ENCODE measurements at places on chromosomes 3 and 15.

DNA sequence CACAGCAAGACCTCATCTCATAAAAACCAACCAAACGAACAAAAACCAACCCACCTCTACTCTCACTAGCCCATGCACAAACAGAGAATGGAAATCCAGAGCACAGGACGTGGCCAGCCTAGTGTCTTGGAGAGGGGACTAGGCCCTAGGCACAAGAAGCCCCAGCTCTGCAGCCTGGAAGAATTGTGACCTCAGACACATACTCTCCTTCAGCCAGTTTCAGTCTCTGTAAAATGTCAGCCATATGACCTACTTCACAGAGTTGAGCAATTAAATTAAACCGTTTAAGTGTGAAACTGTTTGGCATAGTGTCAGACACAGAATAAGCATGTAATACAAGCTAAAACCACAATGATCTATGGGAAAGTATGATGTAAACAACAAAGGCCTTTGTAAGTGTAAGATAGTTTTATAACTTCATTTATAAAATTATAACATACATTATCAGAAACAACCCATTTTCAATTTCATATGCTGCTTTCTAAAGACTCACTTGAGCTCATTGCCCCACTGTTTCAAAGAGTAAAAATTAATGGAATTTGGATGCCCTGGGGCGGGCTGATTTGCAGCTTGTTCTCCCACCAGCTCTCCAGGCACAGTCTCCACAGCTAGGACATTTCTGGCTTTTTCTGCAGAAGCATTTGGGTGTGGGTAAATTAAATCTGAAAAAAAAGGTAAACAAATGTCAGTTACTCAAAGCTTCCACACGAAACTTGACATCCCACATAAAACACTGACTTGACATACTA is 32.9 kb downstream of the TBC1D2B start:
- DNase-seq: no peak

- DNase-seq: peak; percentile 55
These were observed 21.6 kb upstream of the PAK6 start for GRCh38 chr15:40217166-40217824.

DNA sequence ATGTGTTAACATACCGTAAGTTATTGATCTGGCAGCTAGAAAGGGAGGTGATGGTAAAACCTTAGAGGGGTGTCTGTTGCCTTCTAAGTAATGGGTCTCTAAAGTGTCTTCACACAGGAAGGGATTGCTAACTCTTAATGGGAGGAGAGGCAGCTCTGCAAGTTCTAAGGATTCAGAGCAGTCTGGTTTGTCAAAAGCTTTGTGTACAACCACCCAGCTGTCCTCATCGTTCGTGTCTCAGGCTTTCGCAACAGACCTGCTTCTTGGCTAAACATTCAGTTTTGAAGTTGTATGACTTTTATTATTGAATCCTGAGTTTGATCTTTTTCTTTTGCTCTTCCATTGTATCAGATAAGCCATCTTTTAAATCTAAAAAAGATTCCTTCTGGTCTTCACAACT is 404.9 kb downstream of the SQOR start:
- no peak for DNase-seq

DNA sequence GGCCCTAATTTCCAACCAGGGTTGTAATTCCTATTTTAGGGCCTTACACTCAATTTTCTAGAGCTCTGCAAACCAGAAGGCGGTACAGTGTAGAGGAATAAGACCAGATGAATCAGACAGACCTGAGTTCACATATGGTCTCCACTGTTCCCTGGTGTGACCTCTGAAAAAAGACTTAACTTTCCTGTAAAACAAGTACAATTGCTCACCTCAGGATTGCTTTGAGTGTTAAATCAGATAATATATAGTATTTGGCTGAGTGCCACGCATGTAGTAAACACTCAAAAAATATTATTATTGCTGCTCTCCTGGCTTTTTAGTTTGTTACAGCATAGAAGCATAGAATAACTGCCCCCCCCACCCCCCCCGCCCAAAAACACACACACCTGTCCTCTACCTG is 51.0 kb upstream of the STT3B start:
- no peak for DNase-seq

DNA sequence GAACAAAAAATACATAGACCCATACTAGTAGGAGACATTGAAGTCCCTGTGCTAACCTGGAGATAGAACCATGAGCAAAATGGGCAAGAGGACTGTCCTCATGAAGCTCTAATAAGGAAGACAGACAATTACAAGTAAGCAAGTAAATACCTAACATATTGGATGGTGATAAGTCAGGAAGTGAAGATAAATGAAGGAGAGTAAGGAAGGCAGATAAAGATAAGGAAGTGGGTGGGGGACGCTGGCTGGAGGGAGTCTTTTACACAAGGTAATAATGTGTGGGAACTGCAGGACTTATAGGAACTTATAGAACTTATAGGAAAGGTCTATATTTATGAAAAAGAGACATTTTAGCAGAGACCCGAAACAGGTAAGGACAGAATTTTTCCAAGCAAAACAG is 148.9 kb upstream of the ABI3BP start:
- no peak for DNase-seq

- DNase-seq: peak; percentile 53
These were observed 970 bp downstream of the BBX start for GRCh38 chr3:107523539-107524325.

DNA sequence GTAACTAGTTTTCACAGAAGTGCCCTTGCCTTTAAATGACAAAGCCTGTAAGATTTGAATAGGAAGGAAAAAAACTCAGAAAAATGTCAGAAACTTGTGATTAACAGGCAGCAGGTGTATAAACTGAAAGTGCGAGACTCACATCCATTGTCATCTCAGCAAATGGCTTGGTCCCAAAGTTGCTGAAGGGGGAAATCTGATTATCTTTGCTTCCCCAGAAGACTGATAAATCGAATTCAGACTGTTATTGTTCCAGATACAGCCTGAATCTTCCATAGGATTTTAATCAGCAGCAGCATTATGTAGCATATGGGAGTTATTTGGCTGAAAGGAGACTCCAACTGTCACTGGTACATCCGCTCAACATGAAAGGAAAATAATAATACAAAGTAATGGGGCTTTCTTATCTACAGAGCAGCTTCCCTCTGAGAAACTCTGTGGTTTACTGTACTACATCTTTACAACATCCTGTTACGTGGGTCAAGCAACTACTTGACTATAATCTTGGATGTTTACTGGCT is 550.4 kb upstream of the CCDC54 start:
- no peak for DNase-seq

- DNase-seq: no peak
These were observed 928.9 kb upstream of the NR2F2 start for GRCh38 chr15:95401587-95401986.

- no peak for DNase-seq
These were observed 613.8 kb upstream of the ZNF385D start for GRCh38 chr3:22364851-22365250.

DNA sequence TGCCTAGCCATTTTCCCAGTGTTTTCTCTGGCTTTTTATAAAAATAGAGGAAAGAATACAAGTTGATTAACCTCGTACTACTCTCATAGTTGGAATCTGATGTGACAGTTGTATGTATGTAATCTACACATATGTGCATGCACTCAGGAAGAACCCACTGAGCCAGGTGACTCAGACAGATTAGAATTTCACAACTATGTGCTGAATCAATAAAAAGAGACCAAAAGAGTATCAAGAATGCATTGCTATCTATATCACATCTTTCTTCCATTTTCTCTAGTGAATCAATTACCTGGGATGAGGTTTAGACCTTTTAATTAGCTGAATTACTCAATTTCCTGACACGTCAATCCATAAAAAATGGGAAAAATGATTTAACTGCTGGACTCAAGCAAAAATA is 319.3 kb upstream of the ATP10A start:
- no peak for DNase-seq

GRCh38 chr3:159260049-159260662 is 458.3 kb downstream of the MFSD1 start:
- peak; percentile 29 for DNase-seq

GRCh38 chr3:195388380-195388779 is 54.4 kb downstream of the ACAP2 start:
- DNase-seq: no peak

GRCh38 chr3:182618085-182618732 is 175.1 kb upstream of the ATP11B start:
- DNase-seq: no peak

- no peak for DNase-seq
These were observed 83.7 kb upstream of the ARHGEF3 start for GRCh38 chr3:56885453-56885852.

GRCh38 chr15:45205192-45205591 is 17.4 kb upstream of the SHF start:
- peak; percentile 69 for DNase-seq

DNA sequence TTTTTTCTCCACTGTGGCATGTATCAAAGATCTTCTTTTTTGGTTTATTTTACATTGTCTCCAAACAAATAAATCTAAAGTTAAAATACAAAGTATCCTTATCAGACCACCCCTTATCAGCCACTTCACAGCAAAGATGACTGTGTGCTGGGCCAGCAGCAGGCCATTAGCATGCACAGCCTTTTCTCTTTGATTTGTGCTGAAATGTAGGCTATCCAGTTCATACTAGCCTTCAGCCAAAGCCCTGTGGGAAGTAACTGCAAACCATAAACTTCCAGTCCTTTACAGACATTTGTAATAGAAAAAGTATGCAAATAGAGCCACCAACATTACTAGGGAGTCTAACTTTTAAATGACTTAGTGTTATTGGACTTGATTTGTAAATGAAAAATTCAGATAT is 816.3 kb downstream of the FHIT start:
- no peak for DNase-seq

DNA sequence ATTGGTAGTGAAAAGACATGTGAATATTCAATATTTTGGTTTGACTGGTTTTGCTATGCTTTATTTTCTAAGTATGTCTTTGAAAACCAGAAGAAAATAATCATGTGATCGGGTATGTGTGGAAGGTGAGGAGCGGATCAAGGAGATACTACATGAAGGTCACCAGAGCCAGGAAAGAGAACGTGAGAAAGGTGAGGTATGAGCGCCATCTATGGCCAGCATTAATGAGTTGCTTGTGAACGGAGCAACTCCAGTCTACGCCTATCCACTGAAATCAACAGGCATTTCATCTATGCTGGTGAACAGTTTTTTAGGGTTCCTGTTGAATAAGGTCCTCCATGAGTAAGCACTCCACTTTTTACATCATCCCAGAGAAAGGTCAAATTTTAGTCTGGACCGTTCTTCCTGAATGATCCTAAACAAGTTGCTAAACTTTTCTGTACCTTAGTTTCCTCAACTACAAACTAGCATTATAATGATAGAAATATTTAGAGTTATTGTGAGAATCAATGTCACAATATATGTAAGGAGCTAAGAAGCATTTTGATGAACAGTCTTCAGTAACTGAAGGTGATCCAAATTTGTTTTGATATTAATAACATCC is 1435.2 kb upstream of the CADM2 start:
- no peak for DNase-seq

GRCh38 chr3:133380481-133381225 is 19.2 kb upstream of the BFSP2 start:
- no peak for DNase-seq

DNA sequence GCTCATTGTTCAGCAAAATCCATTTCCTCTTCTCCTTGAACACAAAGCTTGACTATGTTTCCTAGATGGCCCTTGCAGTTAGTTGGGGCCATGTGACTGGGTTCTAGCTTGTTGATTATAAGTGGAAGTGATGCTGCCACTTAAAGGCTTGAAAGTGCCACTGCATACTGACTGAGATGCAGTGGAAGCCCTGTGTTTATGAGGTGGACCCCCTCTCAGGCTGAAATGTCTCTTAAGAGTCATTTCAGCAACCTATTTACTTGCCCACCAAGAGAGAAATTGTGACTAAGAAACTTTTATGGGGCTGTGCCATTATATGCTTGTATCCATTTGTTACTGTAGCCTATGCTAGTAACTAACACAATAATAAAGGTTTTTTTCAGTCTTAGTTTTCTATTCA is 8.4 kb upstream of the ANP32A start:
- peak; percentile 18 for DNase-seq

DNA sequence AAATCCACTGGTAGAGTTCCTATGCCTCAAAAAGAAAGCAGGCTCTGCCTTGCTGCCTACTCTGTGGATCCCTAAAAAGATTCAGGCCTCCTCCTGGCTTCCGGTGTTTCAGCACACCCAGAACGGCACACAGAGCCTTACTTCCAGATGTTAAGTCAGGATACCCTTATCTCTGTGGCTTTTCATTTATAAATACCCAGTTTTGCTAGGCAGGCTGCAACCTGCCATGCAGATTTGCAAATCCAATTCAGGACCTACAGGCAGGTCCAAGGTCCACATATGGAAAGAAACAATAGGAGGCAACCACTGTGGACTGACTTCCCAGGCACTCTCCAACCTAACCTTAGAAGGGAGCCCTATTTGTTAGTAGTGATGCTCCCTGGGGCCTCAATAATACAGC is 30.7 kb downstream of the EFL1 start:
- DNase-seq: no peak

- DNase-seq: no peak
These were observed 91.0 kb downstream of the SMAD3 start for GRCh38 chr15:67156426-67156825.

DNA sequence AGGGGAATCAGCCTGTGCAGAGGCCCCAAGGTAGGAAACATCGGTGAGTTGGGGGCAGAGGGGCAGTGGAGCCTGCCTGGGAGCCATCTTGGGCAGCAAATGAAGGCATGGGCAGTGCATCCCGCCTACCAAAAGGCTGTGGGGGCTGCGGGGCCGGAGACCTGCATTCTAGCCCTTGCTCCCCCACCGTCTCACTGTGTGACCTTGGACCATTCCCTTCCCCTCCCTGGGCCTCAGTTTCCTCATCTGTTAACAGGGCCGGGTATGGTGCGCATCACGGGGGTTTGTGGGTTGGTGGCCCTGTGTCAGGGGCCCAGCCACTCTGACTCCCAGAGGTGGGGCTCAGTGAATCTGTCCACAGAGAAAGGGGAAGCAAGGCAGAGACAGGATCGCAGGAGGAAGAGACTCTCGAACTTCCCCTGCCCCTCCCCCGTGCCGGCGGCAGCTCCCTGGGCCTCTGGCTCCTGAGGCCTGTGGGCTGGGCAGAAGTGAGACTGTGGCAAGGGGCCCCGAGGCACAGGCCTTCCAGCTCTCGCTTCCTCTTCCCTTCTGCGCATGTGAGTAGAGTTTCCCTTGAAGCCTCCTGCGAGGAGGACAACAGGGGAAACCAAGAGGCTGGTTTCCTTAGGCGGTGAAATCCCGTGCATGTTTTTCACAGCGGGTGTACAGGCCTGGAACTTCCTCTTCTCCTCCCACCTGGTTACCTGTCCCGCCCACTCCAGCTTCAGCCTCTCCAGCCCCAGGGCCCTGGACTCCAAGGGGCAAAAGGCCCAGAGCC is 42.9 kb downstream of the IDH2 start:
- DNase-seq: peak; percentile 82

GRCh38 chr3:147903026-147903425 is 493.9 kb downstream of the ZIC1 start:
- no peak for DNase-seq

- DNase-seq: no peak
These were observed 27.8 kb upstream of the ARHGEF3 start for GRCh38 chr3:56829533-56829932.

GRCh38 chr3:76034649-76035048 is 249.3 kb upstream of the ZNF717 start:
- DNase-seq: no peak

DNA sequence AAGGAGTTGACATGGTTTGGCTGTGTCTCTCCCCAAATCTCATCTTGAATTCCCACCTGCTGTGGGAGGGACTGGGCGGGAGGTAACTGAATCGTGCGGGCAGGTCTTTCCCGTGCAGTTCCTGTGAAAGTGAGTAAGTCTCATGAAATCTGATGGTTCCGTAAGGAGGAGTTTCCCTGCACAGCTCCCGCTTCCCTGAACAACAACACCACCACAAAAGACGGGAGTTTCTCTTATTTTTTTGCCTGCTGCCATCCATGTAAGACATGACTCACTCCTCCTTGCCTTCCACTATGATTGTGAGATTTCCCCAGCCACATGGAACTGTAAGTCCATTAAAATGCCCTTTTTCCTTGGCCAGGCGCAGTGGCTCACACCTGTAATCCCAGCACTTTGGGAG is 22.7 kb downstream of the XXYLT1 start:
- DNase-seq: no peak

Measured in stimulated activated CD4-positive, alpha-beta T cell treated with anti-CD3 and anti-CD28 coated beads, Interleukin-4, amount 100 ng/mL, for 24 hours (primary cell).